Amniotic stem cell (primary cell): ENCODE measurements at places on chromosomes 4 and X.

DNA sequence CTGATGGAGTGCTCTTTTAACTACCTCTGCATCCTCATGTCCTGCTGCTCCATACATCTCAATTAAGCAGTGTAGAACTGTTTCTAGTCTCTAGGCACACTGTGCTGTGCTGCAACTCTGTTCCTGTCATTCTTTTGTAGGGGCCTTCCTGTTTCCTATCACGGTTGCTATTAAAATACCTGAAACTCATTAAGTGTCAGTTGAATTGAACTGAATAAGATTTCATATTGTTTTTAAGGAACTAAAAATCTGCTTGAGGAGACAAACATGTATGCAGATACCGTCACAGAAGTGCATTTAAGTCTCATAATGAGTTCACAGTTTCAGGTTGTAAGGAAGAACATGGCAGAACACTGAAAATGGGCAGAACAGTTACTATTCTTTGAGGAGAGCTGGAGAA lies 170.1 kb downstream of the LARP7 start:
- no peak for DNase-seq

DNA sequence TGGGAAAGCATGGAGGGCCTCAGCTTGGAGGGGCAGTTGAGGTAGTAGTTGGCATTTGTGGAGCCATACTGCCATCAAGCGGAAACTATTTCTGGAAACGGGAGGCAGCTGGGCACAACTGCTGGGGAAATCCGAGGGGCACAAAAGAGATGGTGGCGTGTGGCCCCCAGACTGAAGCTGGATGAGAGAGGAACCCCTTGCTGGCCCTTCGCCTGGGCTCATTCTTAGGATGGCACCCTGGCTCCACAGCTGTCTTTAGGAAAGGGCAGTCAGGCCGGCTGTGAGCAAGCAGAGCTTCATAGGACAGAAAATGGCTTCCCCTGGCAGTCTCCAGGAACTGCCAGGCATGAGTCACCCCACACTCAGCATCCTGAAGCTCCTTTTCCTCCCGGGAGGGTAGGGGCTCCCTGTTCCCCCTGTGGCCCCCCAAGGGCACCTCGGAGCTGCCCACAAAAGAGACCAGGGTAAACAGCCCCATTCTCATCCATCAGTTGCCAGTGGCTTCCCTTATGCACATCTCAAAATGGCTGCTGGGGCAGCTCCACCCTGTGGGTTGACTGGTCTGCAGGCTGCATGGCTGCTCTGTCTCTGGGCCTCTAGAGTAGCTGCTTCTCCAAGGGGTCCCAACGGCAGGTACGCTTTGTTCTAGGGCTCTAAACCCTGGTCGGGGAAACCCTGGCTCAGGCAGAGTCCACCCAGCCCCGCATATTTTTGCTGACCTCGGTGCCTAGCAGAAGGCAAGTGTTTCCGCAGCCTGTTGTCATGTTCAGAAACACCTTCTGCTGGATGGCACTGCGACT lies 64.7 kb downstream of the NBDY start:
- no peak for DNase-seq

DNA sequence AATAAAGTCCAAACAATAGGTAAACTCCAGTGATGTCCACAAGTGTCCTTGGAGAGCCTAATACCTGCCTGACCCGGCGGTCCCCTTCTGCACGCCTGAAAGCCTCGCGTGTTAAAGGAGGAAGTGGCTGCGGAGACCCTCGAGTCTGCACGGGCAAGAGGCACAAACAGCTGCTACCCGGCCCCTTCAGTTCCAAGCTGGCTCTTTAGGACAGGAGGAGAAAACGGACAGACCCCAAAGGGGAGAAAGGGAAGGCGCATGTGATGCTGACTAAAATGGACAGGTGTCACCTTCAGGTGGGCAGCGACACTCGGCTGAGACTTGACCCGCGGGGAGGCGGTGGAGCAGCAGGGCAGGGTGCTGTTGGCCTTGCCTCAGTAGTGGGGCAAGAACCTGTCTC lies 102.7 kb upstream of the TENM3 start:
- no peak for DNase-seq

DNA sequence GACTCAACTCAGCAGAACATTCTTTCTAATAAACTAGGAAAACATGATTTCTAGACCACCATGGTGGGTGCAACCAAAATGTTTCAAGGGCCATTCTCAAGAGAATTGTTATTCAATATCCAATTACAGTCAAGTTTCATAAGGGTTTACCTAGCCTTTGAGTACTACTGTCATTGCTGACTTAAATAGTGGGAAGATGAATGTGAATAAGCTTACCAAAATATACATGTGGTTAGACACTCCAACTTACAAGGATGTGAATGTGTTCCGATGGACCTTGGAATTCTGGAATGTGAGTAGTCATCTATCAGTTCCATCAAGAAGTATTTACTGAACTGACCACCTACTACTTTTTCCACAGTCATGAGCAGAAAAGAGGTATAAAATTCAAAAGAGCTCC lies 16.9 kb downstream of the SH3RF1 start:
- DNase-seq = no peak

- no peak for DNase-seq
Observed at GRCh38 chr4:26751004-26751403, 109.6 kb upstream of the STIM2 start.

DNA sequence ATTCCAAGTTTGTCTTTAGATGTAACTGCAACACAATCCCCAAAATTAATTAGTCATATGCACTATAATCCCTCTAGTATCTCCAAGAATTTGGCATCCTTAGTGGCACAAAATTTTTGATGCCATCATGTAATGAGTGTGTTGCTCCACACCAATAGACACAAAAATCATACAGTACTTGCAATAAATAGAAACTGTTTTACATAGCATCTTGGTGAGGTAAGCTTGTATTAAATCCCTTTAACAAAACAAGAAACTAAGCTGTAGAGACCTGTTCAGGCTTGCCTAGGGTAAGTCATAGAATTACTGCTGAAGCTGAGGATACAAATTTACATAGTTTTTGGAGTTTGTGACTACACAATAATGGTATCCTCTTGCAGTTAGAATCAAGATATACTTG lies 64.5 kb upstream of the PRSS12 start:
- DNase-seq = peak; percentile 37

GRCh38 chrX:17323397-17323796 lies 51.6 kb upstream of the NHS start:
- DNase-seq = no peak

DNA sequence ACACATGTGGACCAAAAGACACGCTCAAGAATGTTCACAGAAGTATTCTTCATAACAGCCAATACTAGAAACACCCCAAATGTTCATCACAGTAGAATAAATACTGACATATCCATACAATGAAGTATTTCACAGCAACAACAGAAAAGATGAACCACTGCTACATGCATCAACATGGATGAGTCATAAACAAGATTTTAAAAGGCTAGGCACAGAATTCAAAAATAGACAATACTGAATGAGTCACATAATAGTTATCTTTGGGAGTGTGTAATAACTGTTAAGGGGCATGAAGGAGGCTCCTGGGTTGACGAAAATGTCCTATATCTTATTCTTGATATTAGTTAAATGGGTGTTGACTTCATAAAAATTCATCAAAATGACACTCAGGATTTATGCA lies 43.5 kb downstream of the CLOCK start:
- no peak for DNase-seq

DNA sequence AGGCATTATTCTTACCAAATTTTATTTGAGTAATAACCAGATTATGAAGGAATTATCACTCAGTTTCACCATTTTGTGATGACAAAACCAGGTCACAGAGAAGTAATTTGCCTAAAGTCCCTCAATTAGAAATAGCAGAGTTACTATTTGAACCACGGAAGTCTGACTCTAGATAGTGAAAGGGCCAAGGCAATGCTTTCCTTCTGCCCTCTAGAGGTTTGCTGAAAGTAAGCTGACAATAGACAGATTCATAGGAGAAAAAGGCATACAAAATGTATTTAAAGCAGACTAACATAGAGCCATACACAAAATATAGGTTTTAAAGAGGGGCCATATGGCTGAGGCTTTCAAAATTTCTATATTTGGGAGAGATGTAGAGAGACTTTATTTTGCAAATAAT lies 43.1 kb downstream of the CXXC4 start:
- DNase-seq = no peak

GRCh38 chr4:120694973-120695372 lies 227.6 kb downstream of the PRDM5 start:
- no peak for DNase-seq

GRCh38 chr4:184444953-184445309 lies 29.4 kb downstream of the IRF2 start:
- DNase-seq = no peak
